ENCODE measurements at places on chromosomes 1 and 21. TPM values are rescaled to one million over a fixed set of nuclear protein-coding genes. Genes with fewer than 3 reads are reported as not detected.

- DNase-seq = no peak
These were observed 11.0 kb upstream of the KCNAB2 start for GRCh38 chr1:6034750-6035096.

GRCh38 chr1:168428063-168428731 is 115.6 kb downstream of the XCL2 start:
- peak; percentile 52 for DNase-seq

SLC44A3 gene
- total RNA-seq = 53.8 TPM

GPA33 gene
- 1.4 TPM for total RNA-seq

MEX3A gene
- total RNA-seq = 1.4 TPM

Measured in mucosa of gallbladder (tissue), 1 donor.